ENCODE measurements at places on chromosomes 1 and 21.
A peak's percentile ranks its signal among the peaks of the same experiment; 100 is the strongest.

DNA sequence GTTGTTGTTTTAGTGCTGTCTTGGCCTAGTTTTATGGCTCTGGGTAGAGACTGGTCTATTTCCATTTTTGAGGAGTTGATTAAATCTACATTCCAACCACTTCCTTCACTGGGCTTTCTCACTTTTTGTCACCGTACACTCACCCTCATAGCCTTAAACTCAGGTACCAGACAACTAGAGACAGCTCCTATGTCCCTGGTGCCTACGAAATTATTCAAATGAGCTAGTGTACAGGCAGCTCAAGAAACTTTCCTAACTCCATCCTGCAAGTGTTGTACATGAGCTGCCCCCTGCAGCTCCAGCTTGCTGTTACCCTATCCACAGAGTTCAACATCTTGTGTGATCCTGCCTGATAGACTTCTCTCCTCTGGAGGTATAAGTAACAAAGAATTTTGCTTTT is 704.8 kb upstream of the RGS18 start:
- DNase-seq = no peak

- peak; percentile 47 for DNase-seq
Measured at GRCh38 chr1:16141573-16142336, 14.1 kb downstream of the EPHA2 start.

DNA sequence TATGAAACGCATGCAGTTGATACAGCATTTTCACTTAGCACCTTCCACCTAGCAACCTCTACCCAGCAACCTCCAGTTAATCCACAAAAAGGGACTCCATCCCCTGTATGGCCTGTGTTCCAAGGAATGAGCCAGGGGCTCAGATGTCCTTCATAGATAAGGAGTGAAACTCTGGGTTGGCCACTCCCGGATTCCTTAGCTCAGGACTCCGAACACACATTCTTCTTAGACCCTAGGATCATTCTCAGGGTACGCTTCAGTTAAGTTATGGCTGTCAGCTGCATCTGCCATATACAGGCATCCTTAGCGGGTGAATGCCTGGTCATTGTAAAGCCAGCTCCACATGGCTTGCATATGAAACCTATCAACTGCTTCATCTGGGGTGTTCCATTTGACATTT is 15.9 kb upstream of the IFI6 start:
- DNase-seq = no peak

DNA sequence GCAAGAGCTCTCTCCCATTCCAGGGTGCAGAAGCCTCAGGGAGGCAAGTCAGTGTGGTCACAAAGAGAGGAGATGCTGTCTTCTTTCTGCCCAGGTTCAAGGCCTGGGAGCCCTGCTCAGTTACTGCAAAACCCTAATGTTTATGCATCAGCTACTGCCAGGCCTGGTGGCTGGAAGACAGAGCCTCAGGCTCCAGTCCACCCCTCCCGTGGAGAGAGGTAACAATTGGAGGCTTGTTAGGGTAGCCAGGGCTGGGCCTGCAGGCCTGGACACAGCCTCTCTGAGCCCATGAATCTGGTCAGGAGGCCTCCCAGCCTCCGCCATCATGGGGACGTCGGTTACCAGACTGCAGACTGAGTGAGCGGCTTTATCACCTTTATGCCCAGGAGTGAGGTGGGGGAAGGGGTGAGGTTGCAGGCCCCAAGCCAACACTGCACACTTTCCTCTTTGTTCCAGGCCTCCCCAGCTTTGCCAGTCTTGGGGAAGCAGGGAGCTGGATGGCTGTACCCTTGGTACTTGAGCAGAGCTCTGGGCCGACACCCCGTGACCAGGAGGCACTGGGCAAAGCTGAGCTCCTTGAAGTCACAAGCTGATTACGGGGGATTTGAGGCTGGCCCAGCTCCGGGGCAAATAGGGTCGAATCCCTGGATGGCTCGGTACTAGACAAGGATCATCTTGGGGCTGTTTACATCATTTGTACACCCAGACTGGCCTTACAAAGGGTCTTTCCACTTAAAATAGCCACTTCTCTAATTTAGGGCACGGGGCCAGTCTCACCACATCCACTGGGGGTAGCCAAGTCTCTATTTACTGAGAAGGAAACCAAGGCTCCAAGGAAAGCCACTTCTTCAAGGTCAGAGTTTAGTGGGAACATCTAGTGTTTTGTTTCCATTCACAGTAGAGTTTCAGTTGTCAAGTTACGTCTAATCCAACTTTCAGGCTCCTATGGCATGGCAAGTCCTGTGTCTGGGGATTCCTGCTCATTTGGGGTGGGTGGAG is 5.2 kb downstream of the SLC2A1 start:
- no peak for DNase-seq

DNA sequence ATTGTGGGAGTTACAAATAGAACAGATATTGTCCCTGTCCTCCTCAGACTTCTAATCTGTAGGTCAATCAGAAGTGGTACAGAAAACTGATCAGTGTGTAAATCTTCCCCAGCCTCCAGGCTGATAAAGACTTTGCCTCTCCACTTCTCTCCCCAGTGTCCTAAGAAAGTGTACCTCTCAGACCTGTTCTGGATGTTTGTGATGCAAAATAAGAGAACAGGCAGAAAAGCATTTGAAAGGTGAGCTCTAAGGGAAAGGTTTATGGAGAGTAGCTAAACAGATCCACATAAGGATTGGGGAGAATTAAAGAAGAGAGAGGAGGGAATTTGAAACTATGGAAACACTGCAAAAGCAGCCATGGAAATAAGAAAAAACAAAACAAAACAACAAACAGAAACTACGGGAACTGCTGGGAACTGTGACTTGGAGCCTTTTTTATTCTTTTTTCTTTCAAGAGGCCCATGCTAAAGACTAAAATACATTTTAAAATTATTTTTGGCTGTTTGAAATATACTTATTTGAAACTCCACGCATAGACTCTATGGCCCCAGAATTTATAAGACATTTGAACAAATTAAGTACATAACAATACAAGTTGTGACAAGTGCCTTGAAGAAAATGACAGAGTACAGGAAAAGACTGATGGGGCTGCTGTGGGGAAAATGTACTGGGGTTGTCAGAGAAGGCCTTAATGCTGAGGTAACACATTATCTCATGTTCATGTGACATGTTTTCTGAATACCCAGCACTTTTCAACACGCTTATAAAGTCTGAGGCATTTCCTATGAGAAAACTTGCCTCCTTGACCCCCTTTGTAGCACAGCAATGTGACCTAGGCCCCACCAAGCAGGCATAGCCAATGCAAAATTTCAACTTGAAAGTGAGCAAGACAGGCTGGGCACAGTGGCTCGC is 51.2 kb downstream of the TRAF5 start:
- no peak for DNase-seq

GRCh38 chr1:9910076-9910422 is at the start of gene CTNNBIP1:
Gene CTNNBIP1, minus strand, starts transcription at chr1:9910269. Its CDS starts 38,205 bp downstream, at chr1:9872064.
- no peak for DNase-seq

- DNase-seq = no peak
Measured at GRCh38 chr1:90557706-90558105, 159.4 kb downstream of the BARHL2 start.

DNA sequence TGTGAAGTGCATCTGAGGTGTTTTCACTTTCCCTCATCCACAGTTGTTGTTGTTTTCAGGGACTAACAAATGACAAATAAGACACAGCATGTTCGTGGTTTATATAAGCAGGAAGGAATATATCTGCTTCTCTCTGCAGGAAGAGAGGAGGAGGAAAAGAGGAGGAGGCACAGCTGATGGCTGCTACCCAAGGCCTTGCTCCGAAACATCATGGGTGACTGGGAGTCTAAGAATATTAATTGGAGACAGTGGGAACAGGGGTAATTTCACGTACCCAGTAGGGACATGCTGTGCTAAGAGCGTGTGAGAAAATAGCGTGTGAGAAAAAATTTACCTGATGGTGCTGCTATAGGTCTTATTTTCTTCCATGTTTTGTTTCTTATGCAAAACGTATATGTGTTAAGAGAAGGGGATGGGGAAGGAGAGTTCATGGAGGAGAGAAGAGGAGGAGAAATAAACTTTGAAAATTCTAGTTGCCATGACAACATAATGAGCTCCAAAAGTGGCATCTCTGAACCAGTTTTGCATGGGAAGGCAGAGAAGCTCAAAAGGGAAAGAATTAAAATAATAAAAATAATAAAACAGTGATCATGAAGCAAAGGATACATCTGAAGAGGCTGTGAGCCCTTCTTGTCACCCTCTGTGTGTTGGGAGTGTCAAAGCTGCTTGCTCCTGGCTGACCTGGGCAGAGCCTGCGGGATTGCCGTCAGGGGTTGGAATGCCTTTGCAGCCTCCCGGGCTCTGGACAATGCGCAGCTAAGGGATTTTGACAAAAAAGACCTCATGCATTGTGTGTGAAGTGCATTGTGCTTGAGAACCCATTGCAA is 192.0 kb downstream of the CACNA1E start:
- DNase-seq = no peak

- DNase-seq = no peak
Measured at GRCh38 chr1:154466206-154466605, 35.8 kb upstream of the TDRD10 start.

GRCh38 chr1:32199717-32200072 is 700 bp upstream of the CCDC28B start:
- DNase-seq = no peak

DNA sequence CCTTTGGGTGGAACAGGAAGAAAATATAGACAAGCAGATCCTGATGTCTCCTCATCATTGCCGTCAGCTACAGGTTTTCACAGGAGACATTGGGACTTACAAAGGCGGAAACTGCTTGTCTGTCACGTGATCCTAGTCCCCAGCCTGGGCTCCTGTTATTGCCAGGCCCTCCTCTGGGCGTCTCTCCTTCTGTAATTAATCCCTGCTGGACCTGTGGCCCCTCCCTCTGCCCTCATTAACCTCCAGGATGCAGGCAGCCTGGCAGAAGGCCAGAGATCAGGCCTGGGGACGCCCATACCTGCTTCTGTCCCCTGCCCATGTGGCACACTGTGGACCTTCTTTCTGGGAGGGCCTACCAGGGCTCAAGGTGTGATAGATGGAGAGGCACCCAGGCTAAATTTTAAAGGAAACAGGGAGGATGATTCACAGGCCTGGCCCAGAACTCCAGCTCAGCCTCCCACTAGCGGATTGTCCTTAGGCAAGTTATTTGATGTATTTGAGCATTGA is 2.4 kb downstream of the S100A5 start:
- DNase-seq = no peak

GRCh38 chr1:215566556-215567490 is at the start of gene KCTD3:
Gene KCTD3, plus strand, starts transcription at chr1:215567304. Its CDS starts 382 bp downstream, at chr1:215567686.
- DNase-seq = peak; percentile 83

GRCh38 chr1:54837002-54837853 is 36.1 kb upstream of the TTC22 start:
- DNase-seq = no peak
